Stromal cell of bone marrow (primary cell): ENCODE measurements at places on chromosomes 2 and 18.

- DNase-seq, result no peak
These were observed 4.8 kb downstream of the VWA3B start for GRCh38 chr2:98091738-98092137.

GRCh38 chr2:104853534-104854497, at the start of gene POU3F3:
Gene POU3F3 (plus strand): TSS chr2:104854115. CDS start chr2:104855511, 1,396 bp downstream.
- DNase-seq, result peak; percentile 25

GRCh38 chr2:112149866-112150435, 11.8 kb downstream of the FBLN7 start:
- no peak for DNase-seq

GRCh38 chr2:135009339-135009738, 37.9 kb downstream of the MAP3K19 start:
- peak; percentile 3 for DNase-seq

GRCh38 chr2:163812926-163813520, 77.2 kb upstream of the FIGN start:
- no peak for DNase-seq

GRCh38 chr2:12316476-12316875, 400.3 kb upstream of the TRIB2 start:
- DNase-seq, result no peak
